ENCODE measurements at places on chromosomes 12 and 14.

DNA sequence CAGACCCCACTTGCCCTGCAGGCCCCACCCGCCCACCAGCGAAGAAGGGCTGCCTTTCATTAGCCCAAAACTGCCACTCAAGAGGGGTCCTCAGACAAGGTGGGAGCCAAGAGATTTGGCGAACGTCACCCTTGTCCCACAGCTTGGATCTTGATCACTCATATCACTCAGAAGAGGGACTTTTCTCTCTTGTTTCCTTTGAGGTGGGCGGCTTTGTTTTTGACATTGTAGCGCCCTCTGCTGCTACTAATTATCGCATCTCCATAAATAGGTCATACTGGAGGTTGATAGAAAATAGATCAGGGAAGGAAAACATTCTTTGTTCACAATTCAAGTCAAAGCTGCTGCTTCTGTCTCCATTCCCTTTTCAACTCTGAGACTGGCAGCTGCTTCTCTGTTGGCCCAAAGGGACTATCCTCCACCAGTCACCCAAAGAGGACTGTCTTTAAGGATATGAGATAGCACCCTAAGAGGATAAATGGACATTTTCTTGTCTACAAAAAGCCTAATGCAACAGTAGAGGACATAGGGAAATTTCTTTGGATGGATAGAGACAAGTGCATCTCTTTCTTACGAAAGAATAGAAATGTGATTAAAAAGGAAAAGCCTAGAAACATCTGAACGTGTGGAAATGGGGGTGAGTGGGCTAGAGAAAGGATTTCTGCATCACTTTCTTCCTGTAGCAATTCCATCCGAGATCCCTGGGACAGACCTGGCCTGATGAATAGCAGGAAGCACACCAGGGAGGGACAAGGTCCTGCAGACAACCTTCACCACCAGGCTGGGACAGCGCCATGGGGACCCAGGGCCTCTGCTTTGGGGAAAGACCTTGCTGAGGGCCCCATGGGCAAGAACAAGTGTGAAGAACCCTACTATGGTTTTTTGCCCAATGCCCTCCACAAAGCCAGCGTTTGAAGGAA is 115.8 kb downstream of the DAD1 start:
- no peak for DNase-seq

DNA sequence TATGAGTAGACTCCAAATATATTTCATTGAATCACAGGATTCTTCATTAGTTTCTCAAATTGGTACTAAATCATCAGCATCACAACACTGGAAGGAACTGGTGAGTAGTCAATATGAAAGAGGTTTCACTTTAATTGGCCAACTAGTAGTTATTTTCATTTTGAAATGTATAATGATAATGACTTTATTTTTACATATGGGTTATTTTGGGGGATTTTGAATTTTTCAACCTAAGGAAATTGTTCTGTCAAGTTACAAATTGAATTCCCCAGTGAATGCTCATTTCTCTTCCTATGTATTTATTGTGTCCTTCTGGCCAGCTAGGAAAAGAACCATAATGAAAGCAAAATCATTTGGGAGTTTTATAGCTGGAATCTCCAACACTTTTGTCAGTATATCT is 174.2 kb upstream of the ATP2B1 start:
- DNase-seq, result no peak

DNA sequence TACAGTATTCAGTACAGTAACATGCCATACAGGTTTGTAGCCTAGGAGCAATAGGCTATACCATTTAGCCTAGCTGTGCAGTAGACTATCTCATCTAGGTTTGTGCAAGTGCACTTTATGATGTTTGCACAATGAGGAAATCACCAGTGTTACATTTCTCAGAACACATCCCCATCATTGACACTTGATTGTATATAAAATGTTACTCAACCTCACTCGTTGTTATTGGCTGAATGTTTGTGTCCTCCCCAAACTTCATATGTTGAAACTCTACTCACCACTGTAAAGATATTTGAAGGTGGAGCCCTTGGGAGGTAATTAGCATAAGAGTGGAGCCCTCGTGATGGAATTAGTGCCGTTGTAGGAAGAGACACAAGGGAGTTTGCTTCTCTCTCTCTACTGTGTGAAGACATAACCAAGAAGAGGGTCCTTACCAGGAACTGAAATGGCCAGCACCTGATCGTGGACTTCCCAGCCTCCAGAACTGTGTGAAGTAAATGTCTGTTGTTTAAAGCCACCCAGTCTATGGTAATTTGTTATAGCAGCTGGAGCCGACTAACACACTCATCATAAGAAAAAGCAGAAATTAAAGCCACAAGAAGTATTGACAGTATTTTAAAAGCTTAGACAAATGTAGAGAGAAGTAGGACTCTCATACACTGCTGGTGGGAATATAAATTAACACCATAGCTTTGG is 3.2 kb upstream of the MED13L start:
- DNase-seq, result no peak

GRCh38 chr14:74613211-74613914 is 1.3 kb upstream of the LTBP2 start:
- DNase-seq, result no peak

- DNase-seq, result no peak
Measured at GRCh38 chr12:1498199-1498740, 96.1 kb downstream of the FBXL14 start.

DNA sequence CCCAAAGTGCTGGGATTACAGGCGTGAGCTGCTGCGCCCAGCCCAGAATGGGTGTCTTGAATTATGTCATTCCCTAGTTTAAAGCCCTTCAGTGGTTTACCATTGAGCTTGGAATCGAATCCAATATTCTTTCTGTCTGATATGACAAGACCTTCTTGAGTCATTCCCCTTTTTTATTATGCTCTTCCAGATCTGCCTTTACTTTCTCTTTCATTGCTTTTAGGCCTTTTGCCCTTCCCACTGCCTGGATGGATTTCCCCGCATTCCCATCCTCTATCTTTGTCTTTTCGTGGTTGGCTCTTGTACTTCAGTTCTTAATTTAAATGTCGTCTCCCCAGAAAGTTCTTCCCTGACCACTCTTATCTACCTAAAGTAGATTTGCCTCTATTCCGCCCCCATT is 1.6 kb downstream of the TRAFD1 start:
- DNase-seq, result no peak

DNA sequence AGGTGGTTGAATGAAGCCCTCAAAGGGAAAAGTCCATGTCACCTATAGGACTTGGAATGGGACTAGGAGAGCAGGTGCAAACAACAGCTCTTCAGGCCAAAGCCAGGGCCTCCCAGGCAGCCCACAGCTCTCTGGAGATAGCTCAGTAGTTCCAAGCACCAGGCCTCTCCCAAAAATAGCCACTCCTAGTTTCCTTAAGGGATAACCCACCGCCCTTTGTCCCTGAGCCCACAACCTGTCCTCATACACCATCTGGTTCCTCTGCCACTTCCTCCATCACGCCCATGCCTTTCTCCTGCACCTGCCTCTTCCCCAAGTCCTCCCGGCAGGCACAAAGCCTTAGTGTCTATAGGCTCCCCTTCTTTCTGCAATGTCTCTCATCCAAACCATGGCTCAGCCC is 2.1 kb downstream of the RAB15 start:
- DNase-seq, result no peak

DNA sequence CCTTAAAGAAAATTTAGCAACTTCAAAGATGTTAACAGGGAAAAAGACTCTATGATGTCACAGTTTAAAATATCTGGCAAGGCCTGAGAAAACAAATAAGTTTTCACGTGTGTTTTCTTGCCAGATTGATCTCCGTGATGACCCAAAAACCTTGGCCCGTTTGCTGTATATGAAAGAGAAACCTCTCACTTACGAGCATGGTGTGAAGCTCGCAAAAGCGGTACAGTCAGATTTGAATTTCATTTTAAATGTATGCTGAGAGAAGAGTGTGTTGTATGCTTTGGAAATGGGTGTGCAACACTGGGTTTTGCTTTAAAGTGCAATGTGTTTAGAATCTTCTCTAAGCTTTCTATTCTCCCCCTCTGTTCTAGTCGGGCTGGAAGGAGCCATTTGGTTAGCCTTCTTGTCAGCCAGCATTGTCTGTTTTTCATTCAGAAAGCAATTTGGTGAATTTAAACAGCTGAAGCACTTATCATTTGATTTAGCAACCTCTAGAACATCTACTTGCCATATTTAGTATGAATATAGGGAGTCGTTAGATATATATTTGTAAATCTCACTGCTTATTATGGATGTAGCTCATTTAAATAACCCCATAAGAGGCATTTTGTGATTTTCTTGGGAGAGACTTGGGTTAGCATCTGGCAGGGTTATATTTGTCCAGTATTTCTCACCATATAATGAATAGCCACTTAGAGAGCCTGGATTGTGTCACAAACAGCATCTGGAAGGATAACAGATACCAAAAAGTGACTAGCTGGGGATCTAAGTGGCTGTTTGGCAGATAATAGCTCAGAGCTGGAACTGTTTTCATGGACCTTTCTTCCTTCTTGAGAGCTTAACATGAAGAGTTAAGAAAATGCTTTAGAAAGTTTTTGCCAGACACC is 35.5 kb downstream of the GPHB5 start:
- DNase-seq, result no peak

GRCh38 chr12:67472539-67472938 is 176.0 kb upstream of the DYRK2 start:
- no peak for DNase-seq

GRCh38 chr12:27499377-27499776 is 24.6 kb upstream of the PPFIBP1 start:
- DNase-seq, result no peak

DNA sequence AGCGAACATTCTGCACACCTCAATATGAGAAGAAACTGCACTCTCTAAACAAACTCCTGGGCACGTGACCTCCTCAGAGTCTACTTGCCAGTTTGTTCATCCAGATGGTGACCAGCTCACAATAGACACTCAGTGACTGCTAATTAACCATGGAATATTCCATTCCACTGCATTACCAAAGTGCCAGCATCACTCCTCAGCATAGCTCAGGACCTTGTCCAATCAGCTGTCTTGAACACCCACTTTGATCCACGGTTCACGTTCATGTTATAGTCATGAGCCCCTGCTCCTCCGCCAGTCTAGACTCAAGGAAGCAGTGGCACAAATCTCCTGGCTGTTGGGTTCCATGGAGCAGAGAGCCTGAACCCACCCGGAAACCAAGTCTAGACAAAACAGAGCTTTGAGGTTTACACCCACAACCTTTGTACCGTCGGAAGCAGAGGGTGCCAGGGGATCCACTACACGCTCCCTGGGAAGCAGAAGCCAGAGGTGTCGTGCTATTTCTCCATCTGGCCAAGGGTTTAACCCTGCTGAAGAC is 285.3 kb downstream of the ZFP36L1 start:
- peak; percentile 55 for DNase-seq

DNA sequence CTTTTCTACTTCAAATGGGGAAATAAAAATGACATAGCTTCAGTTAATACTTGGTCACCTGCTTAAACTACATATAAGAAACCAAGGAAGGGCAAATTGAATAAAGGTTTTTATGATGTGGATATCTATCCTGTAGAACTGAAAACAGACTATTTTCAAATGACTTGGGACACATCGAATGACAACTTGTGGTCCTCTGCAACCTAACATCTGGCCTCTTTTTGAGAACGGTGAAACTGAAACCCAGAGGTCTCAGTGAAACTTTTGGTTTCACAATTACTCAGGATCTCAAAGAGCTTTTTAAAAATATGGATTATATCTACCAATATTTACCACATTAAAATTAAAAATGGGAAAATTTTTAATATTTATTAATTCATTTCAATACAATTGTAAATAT is 65.2 kb downstream of the PPP2R5E start:
- peak; percentile 58 for DNase-seq

DNA sequence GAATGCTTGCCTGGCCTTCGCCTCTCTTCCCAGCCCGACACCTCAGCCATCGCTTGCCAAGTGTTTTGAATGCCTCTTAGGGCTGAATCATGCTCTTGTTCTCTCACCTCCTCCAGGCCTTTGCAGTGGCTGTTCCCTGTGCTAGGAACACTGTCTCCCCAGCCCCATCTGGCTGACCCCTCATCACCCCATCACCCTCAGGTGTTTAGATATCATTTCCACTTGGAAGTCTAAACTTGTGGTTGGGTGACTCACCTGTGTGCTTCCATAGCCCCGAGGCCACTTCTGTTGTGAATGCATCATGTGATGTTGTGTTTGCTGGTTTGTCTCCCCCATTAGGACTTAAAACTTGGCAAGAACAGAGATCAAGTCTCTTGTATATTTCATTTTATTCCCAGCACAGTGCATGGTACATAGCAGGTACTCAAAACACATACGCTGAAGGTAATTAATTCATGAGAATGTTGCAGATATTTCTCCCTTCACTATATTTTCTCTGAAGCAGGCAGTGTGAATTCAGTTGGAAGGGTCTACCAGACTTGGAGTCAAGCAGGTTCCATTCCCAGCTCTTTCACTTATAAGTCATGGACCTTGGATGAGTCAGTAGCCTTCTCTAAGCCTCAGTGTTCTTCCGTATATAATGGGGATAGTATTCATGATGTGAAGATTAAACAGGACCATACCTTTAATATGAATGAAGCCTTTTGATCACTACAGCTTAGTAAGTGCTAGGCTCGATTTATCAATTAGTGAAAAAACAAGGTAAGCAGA is 67.8 kb downstream of the HRK start:
- DNase-seq, result no peak

- DNase-seq, result no peak
Measured at GRCh38 chr14:100292776-100293461, 13.3 kb downstream of the SLC25A29 start.

GRCh38 chr14:25400607-25401206 is 350.8 kb upstream of the STXBP6 start:
- peak; percentile 17 for DNase-seq

GRCh38 chr14:68283378-68284123 is 464.0 kb downstream of the RAD51B start:
- peak; percentile 67 for DNase-seq

DNA sequence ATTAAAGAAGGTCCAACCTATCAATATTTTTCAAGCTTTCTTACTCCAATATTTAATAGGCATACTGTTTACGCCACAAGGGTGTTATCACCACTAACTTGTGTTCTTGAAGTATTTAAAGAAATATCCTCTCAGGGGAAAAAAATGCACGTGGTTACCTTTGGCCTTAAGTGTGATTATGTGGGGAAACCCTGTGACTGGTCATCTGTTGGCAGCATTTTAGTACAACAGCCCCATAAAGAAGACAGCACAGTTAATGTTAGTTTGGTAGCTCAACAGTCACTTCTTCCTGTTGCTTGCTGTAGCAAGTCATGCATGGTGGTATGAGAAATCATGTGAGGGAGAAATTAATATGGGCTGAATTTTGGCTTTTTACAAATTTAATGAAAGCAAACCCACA is 1021.5 kb upstream of the TMEM132C start:
- DNase-seq, result no peak

DNA sequence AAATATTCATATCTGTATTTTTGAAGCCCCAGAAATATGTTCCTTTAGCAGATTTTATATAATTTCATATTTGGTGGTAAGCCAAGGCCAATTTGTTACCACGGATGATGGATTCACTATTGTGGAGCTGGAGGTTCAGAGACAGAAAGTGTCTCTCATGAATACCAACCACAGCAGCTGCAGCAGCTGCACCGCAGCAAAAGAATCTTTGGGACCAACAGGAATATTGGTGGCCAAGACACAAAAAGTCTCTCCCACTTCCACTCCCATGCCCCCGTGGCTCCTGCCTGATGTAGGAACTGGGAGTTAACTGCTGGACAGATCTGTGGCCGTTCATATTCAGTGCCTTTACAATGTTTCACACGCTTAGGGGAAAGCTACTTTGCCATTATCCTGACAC is 155.3 kb downstream of the ADAMTS20 start:
- DNase-seq, result no peak
